Colonic mucosa (tissue), 4 donors: ENCODE measurements at places on chromosomes 7 and 10. TPM values are rescaled to one million over a fixed set of nuclear protein-coding genes. Genes with fewer than 3 reads are reported as not detected.
A peak's percentile ranks its signal among the peaks of the same experiment; 100 is the strongest.

DNA sequence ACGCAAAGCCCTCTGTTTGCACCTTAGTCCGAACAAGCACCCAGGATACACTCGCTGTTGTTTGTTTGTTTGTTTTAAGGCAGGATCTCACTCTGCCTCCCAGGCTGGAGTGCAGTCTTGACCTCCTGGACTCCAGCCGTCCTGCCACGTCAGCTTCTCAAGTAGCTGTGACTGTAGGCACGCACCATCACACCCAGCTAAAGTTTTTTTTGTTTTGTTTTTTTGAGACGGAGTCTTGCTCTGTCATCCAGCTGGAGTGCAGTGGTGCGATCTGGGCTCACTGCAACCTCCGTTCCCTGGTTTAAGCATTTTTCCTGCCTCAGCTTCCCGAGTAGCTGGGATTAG is 76.8 kb downstream of the CTBP2 start:
- H3K36me3 ChIP-seq: no peaks in the 10 kb centered on the region
- no peak for DNase-seq
- H3K27me3 ChIP-seq: no peaks in the 10 kb centered on the region
- no peak overlapping the region for H3K4me3 ChIP-seq

GRCh38 chr10:113235508-113235907 is 285.5 kb downstream of the TCF7L2 start:
- H3K27ac ChIP-seq: no peak overlapping the region
- H3K36me3 ChIP-seq: no peaks in the 10 kb centered on the region
- H3K27me3 ChIP-seq: no peaks in the 10 kb centered on the region
- H3K4me1 ChIP-seq: no peaks in the 10 kb centered on the region
- no peak for DNase-seq

GRCh38 chr7:45917658-45918057 is 3.4 kb downstream of the IGFBP3 start:
- H3K27ac ChIP-seq: no peak overlapping the region
- H3K27me3 ChIP-seq: peaks cover 36% of the 10 kb centered on the region
- peak; percentile 81 for DNase-seq
- no peaks in the 10 kb centered on the region for H3K36me3 ChIP-seq

GRCh38 chr7:1675036-1675671 is 5.1 kb downstream of the ELFN1 start:
- H3K27ac ChIP-seq: no peak overlapping the region
- no peak for DNase-seq
- H3K27me3 ChIP-seq: peaks cover 21% of the 10 kb centered on the region
- no peaks in the 10 kb centered on the region for H3K4me1 ChIP-seq

- H3K4me3 ChIP-seq: no peak overlapping the region
- H3K36me3 ChIP-seq: no peaks in the 10 kb centered on the region
- no peak for DNase-seq
- H3K27ac ChIP-seq: no peak overlapping the region
- H3K27me3 ChIP-seq: no peaks in the 10 kb centered on the region
These were observed 546.0 kb upstream of the FZD8 start for GRCh38 chr10:36188080-36188453.

DNA sequence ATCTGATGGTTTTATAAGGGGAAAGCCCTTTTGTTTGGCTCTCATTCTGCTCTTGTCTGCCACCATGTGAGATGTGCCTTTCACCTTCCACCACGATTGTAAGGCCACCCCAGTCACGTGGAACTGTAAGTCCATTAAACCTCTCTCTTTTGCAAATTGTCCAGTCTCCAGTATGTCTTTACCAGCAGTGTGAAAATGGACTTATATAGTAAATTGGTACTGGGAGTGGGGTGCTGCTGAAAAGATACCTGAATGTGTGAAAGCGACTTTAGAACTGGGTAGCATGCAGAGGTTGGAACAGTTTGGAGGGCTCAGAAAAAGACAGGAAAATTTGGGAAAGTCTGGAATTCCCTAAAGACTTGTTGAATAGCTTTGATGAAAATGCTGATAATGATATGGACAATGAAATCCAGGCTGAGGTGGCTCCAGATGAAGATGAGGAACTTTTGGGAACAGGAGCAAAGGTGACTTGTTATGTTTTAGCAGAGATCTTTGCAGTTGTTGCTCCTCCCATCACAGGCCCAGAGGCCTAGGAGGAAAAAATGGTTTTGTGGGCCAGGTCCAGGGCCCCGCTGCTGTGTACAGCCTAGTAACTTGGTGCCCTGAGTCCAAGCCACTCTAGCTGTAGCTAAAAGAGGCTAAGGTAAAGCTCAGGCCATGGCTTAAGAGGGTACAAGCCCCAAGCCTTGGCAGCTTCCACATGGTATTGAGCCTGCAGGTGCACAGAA is 275.7 kb upstream of the NPSR1 start:
- H3K4me1 ChIP-seq: no peaks in the 10 kb centered on the region
- no peak overlapping the region for H3K4me3 ChIP-seq
- no peaks in the 10 kb centered on the region for H3K27me3 ChIP-seq
- no peak for DNase-seq
- no peak overlapping the region for H3K27ac ChIP-seq

DNA sequence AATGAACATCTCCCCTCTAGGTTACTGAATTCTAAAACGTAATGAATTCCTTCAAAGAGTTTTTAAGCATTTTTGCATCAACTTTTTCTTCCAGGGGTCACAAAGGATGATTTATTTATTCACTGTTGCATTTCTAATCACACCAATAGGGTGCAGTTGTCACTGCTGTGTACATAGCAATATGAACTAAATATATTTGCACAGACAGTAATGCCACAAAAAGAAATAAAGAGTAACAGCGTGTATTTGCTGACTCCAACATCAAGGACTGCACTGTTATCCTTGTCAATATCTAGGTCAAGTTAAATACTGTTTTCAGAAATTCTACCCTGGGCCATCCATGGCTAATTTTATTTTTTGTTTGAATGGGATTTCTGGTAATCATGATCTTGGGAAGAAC is 138.0 kb downstream of the FRMD4A start:
- no peak for DNase-seq
- H3K36me3 ChIP-seq: no peaks in the 10 kb centered on the region
- H3K27ac ChIP-seq: no peak overlapping the region
- H3K27me3 ChIP-seq: no peaks in the 10 kb centered on the region
- no peak overlapping the region for H3K4me3 ChIP-seq

- H3K4me3 ChIP-seq: no peak overlapping the region
- no peaks in the 10 kb centered on the region for H3K36me3 ChIP-seq
- H3K27me3 ChIP-seq: no peaks in the 10 kb centered on the region
- H3K4me1 ChIP-seq: no peaks in the 10 kb centered on the region
These were observed 382.4 kb downstream of the PLXNA4 start for GRCh38 chr7:132193898-132194297.

GRCh38 chr10:35486297-35486990 is 118.7 kb upstream of the GJD4 start:
- no peak overlapping the region for H3K4me3 ChIP-seq
- no peaks in the 10 kb centered on the region for H3K27me3 ChIP-seq
- no peaks in the 10 kb centered on the region for H3K36me3 ChIP-seq
- H3K4me1 ChIP-seq: no peaks in the 10 kb centered on the region
- no peak for DNase-seq
- no peak overlapping the region for H3K27ac ChIP-seq

GRCh38 chr7:112124061-112124766 is 82.0 kb downstream of the DOCK4 start:
- H3K4me3 ChIP-seq: no peak overlapping the region
- no peak for DNase-seq
- no peaks in the 10 kb centered on the region for H3K27me3 ChIP-seq

DNA sequence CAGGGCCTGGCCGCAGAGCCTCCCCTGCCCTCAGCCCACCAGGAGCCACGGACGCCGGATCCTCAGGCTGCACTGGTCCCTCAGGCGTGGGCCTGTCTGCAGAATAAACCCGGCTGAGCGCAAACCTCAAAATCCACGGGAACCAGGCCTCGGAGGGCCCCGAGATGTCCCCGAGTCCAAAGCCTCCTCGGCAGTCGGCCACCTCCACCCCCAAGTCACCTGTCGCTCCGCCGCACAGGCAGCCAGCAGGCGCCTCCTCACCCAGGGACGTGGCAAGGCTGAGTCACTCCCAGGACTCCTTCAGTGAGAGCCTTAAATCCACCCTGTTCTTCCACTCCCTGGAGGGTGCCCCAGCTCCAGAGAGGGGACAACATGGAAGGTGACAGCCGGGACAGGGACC is 33.2 kb downstream of the STK32C start:
- H3K4me3 ChIP-seq: no peak overlapping the region
- H3K27ac ChIP-seq: no peak overlapping the region
- DNase-seq: no peak
- H3K27me3 ChIP-seq: no peaks in the 10 kb centered on the region
- H3K4me1 ChIP-seq: no peaks in the 10 kb centered on the region
- no peaks in the 10 kb centered on the region for H3K36me3 ChIP-seq

The KAZALD1 gene
- total RNA-seq: 11.5 TPM

The ITIH5 gene
- 2.2 TPM for total RNA-seq

The GIMAP8 gene
- 3.4 TPM for total RNA-seq

The GIMAP7 gene
- 4.8 TPM for total RNA-seq
